ENCODE measurements at places on chromosomes 12 and 14.

GRCh38 chr12:954741-955140 is 5.2 kb upstream of the RAD52 start:
- no peak for DNase-seq

DNA sequence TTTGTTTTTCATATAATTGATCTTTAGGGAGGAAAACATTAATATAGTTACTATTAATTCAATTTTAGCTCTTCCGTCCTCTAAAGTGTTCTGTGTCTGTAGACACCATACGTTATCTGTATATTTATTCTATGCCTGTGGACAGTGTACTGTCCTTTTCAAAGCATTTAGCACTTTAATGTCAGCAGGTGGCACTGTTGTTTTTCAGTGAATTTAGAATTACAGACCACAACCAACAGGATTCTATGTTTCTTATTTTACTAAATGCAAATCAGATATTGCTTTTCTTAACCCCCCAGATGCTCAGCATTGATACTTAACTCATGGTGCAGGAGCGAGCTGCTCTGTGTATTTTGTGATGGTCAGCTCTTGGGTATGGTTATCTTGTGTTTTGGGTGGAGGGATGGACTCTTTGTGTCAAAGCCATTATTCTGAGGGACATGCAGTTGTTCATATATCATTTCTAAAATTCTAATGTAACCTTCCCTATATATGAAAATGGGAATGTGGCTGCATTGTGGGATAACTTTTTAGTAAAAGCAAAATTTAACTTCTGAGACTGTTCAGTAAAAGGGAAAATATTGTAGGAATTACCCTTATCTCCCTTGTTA is 65.2 kb downstream of the PAPOLA start:
- no peak for DNase-seq

DNA sequence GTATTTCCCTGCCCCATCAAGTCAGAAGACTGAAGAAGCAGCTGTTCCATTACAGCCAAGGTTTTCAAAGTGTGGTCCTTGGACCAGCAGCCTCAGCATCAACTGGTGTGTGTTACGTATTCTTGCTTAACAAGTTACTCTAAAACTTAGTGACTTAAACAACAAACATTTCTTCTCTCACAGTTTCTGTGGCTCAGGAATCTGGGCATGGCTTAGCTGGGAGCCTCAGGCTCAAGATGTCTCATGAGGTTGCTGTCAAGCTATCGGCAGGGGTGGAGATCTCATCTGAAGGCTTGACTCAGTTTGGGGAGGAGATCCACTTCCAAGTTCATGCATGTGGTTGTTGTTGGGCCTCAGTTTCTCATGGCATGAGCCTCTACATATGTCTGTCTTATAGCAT is 174.5 kb downstream of the KTN1 start:
- DNase-seq = no peak

DNA sequence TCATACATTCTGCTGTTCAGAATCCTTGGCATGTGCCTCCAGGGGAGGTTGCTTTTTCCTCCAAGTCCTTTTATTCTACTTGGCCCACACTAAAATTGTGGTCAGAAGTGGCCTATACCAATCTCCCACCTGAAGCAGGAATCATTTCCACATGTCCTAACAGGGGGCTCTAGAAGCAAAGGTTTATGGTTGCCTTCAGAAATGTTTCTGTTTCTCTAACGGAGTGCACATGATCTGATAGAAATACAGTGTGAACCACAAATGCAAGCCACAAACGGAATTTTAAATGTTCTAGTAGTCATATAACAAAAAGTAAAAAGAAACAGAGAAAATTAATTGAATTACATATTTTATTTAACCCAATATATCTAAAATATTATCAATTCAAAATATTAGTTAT is 4.0 kb downstream of the PTGER2 start:
- DNase-seq = no peak

GRCh38 chr12:22729431-22729956 is 104.5 kb downstream of the ETNK1 start:
- DNase-seq = no peak

DNA sequence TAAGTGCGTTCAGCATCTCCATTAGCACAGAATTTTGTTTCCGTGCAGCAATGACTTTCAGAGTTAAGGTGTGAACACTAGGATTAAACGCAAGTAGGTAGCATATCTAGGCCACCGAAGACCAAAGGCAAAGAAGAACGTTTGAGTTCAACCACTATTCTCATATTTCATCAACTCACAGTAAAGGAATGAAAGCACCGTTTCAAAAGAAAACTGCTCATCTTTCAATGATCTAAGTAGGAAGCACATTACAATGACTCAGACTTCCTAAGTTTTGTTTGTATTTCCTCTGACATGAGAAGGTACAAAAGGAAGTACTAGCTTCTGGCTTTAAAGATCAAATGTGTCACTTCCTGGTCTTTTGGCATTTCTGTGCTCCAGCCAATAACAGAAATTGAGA is 57.6 kb downstream of the ACADS start:
- no peak for DNase-seq

GRCh38 chr12:66035288-66035966 is 95.1 kb downstream of the LLPH start:
- DNase-seq = no peak

- DNase-seq = no peak
These were observed 138.8 kb upstream of the MAP1LC3B2 start for GRCh38 chr12:116420227-116420880.

DNA sequence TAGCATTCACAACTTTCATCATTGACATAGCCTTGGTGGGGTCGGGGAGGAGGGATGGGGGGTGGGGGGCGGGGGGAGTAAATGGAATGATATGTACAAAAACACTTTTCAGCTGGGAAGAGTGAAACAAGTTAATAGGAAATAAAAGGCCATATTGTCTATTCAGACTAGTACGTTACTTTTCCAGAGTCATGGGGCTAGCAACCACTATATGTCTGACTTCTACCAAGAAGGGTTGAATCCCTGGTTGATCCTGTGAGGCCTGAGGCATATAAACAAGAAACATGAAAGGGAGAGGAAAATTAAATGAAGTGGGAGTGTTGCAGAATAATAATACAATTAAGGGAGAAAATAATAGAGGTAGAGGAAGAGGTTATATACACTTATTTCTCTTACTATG is 225.5 kb downstream of the ERC1 start:
- no peak for DNase-seq

- no peak for DNase-seq
These were observed 14.1 kb downstream of the CCDC63 start for GRCh38 chr12:110860833-110861296.
